Left lung (tissue), 14 donors: ENCODE measurements at places on chromosomes 16 and 17. TPM values are rescaled to one million over a fixed set of nuclear protein-coding genes. Genes with fewer than 3 reads are reported as not detected.

Gene FSCN2
- polyA plus RNA-seq = 2.4 TPM

Gene PIGQ
- 33.6 TPM for polyA plus RNA-seq

Gene RMI2
- 23.2 TPM for polyA plus RNA-seq

Gene CCL8
- polyA plus RNA-seq = 0.50 TPM

Gene RANBP10
- polyA plus RNA-seq = 43.6 TPM

- no peak for DNase-seq
Observed at GRCh38 chr16:31528523-31529107, 915 bp downstream of the AHSP start.

GRCh38 chr17:539766-540165, 174.9 kb downstream of the VPS53 start:
- DNase-seq = no peak

- DNase-seq = no peak
Observed at GRCh38 chr17:77865716-77866115, 92.8 kb upstream of the TNRC6C start.

GRCh38 chr17:62008294-62008693, 56.8 kb downstream of the MED13 start:
- no peak for DNase-seq

DNA sequence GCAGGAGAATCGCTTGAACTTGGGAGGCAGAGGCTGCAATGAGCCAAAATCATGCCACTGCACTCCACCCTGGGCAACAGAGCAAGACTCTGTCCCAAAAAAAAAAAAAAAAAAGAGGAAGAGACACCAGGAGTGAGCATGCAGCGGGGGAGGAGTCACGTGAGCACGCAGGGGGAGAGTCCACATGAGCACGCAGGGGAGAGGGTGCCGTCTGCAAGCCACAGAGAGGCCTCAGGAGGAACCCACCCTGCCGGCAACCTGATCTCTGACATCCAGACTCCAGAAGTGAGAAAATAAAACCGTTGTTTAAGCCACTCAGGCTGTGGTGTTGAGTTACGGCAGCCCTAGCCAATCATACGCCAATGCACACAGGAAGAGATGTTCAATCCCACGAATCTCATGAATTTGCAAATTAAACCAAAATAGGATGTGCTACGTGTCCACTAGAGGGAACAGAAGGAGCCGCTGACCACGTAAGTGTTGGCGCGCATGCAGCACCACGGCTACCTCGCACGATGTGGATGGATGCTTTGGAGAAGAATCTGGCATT, 42.2 kb downstream of the CCDC57 start:
- DNase-seq = no peak

DNA sequence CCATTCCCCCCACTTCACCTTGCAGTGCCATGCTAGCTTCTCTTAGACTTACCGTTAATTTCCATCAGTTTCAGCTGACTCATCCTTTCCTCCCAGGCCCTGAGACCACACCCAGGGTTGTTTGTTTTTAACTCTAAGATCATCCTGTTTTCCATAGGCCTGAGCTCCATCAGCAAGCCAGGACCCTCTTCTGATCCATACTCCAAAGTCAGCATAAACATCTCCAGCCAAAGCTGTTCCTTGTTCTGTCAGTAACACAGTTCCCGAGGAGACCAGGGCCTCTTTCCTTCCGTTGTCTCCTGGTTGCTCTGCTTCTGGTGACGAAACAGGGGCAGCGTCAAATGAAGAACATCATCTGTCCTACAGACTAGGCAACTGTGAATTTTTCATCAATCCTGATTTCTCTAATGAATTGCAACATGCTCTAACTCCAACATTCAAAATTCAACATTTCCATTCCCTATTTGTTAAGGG, 83.8 kb upstream of the HNF1B start:
- no peak for DNase-seq

GRCh38 chr17:27622986-27623385, 8.0 kb upstream of the LGALS9 start:
- no peak for DNase-seq

GRCh38 chr16:85584267-85584666, 28.9 kb upstream of the GSE1 start:
- DNase-seq = no peak

DNA sequence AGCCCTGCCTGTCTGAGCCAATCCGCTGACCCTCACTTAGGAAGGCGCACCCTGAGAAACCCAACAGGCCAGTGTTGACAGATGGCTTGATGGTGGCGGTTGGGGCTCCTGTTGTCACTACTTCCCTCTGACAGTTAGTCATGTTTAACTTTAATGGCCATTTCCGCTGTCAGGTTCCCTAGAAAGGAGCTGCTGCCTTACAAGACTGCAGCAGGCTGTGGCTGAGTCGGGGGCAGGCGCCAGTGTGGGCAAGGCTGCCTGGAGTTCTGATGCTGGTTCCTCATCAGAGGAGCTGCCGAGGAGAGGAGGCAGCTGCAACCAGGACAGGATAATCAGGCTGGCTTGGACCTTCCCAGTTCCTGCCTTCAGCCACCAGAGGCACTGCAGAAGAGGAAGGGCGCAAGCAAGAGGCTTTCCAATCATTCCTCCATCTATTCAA, 223.2 kb upstream of the DYNLRB2 start:
- peak; percentile 57 for DNase-seq

DNA sequence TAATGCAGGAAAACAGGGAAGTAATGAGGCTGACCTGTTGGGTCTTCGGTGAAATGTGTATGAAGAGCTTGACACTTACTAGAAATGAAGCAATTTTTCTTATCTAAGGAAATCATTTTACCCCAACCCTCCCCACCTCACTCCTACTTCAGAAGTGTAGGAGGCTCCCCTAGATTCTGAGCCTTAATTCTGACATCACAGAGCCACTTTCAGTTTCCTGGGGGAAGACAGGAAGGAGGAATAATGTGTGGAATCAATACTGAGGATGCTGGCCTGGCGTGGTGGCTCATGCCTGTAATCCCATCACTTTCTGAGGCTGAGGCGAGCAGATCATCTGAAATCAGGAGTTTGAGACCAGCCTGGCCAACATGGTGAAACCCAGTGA, 20.3 kb downstream of the FBRS start:
- no peak for DNase-seq
